Activated CD8-positive, alpha-beta T cell treated with anti-CD3 and anti-CD28 coated beads, Interleukin-2, amount 10 ng/mL, durations not matched to agents 7 days and 5 days (primary cell): ENCODE measurements at places on chromosomes 7 and 10.

DNA sequence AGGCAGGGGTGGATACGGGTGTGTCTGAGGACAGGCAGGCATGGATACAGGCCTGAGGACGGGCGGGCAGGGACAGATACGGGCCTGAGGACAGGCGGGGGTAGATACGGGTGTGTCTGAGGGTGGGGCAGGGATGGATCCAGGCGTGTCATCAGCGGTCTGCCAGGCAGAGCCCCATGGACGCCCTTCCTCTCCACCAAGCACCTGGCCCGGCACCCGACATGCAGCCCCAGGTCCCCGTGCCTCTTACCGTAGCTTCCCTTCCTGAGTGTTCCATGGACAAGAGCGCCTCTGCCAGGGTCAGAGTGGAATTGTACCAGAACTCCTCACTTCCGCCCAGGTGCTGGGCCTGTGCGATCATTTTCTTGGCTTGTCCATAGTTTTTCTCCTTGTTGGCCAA is 74.6 kb upstream of the NKX6-2 start:
- DNase-seq: no peak

DNA sequence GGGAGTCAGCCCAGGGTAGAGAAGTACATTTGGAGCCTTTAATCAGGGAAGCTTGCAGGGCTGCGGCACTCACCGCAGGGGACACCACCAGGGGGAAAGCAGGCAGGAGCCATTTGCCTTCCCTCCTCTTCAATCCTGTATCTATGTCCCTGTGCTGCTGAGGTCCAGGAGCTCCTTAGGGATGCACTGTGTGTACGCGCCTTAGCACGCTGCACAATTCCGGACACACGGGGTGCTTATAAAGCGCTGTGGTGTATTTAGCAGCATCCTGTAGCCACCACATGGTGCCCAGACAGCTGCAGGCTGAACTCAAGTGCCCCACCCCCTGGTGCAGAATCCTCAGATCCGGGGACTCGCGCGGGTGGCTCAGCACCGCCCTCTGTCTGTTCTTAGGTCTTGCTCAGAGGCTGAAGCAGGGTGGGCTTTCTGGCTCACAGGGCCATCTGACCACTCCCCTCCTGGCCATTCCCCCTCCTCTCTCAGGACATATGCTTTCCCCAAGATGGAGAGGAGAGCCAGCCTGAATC is 421.4 kb downstream of the SDK1 start:
- peak; percentile 28 for DNase-seq

- DNase-seq: no peak
These were observed 26.7 kb upstream of the CD36 start for GRCh38 chr7:80611779-80612178.

- DNase-seq: no peak
These were observed 86.7 kb upstream of the GNAI1 start for GRCh38 chr7:80047856-80048459.

DNA sequence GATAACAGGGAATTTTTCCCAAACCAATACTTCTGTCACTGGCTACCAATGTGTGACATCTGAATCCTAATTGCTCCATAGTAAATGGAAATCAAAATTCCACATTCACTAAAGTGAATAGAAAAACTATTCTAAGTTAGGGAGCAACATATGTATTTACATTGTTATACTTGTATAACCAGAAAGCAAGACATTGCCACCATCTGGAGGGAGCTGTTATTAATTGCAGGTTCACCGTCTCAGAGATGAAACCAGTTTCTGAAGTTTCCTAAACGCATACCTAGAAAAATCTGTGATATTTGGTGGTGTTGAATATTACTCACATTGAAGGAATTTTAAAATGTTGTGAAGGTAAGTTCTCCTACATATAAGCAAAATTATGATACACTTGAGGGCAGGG is 390.1 kb downstream of the NXPH1 start:
- DNase-seq: no peak

DNA sequence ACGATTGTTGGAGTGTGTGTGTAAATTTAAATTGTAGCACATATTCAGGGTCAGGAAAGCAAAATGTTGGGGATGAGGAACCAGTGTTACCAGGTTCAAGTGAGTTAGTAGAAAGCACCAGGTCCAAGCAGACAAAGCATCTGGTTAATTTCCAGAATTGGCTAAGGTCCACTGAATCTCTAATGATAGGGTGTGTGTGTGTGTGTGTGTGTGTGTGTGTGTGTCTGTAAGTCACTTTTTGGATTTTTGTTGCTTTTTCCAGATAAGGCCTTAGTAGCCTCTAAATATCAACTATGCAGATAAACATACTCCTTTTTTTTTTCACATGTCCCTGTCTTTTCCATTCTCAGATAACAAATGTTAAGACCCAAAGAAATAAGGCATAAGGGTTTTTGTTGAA is 36.6 kb upstream of the FMC1 start:
- no peak for DNase-seq

GRCh38 chr10:78390817-78391216 is 357.2 kb downstream of the RPS24 start:
- DNase-seq: no peak

GRCh38 chr7:24866004-24866615 is 108.8 kb upstream of the GSDME start:
- DNase-seq: no peak

- peak; percentile 38 for DNase-seq
These were observed 255.7 kb upstream of the MKLN1 start for GRCh38 chr7:131071786-131072504.

DNA sequence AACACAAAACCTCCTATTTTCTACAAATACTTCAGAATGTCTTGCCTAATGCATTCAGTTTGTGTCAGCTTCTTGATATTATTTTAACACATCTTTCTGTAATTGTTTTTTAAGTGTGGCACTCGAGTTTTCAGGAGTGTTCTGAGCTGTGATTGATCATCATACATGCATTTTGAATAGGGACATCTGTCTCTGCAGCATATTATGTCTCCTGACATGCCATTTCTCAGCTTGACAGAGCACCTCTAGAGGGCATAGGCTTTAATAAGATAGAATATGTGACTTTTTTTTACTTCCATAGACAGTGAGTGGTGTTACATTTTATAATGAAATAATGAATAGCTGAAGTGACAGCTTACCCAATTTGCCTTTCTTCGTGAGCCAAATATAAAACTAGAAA is 219.2 kb upstream of the HDAC9 start:
- no peak for DNase-seq

- no peak for DNase-seq
These were observed 56.3 kb downstream of the C10orf105 start for GRCh38 chr10:71663311-71663710.

GRCh38 chr10:48456808-48457761 is 147.8 kb downstream of the ARHGAP22 start:
- no peak for DNase-seq

DNA sequence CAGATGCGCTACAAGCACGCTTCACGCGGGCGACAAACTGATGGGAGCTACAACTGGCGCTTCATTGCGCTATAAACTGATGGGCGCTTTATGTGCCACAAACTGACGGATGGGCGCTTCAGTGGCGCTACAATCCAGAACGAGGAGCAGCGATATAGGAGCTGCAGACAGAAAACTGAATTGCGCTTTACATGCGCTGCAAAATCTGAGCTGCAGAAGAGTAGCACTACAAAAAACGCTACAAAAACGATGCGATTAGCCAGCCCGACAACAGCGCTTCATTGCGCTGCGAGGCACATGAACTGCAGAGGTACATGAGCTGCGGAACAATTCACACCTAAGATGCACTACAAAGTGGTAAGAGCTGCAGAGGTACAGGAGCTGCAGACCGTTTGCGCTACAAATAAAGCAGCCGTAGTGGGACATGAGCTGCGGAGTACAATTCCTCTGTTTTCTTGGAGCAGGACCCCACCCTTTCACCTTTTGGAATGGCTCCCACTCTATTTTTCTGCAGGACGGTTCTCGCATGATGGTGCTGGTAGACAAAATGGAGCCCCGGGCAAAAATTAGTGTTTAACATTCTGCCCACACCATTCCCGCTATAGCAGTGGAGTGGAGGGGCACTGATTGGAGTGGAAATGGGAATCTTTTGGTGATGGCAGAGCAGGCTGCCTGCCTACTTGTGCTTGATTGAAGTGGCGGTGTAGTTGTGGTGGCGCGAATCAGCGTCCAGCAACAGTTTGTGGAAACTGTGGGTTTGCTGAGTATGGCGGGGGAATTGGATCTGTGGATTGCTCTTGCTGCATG is 1.2 kb upstream of the SGCE start:
- peak; percentile 25 for DNase-seq
